Muscle of leg (tissue), 16 donors: ENCODE measurements at places on chromosomes 4 and X. TPM values are rescaled to one million over a fixed set of nuclear protein-coding genes. Genes with fewer than 3 reads are reported as not detected.

AKAP14 gene
- polyA plus RNA-seq, result not detected

NR3C2 gene
- 14.7 TPM for polyA plus RNA-seq

ACSL1 gene
- 32.8 TPM for polyA plus RNA-seq

EPGN gene
- polyA plus RNA-seq, result 0.21 TPM

MND1 gene
- 8.3 TPM for polyA plus RNA-seq

DNA sequence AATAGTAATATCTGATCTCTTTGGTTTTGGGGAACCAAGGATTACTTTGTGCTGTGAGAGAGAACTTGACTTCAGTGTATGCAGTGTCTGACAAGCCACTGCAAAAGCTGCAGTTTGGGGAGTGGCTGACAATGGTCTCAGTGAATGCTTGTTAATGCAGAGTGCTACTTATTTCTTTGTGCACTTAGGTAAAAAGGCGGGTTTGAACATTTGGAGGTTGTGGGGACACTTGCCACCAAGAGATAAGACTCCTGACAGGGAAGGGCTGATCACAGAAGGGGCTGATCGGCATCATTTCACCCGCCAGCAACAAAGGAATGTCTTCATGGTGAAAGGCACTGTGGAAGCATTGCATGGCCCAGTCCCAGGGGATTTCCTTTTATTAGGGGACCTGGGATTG lies 28.6 kb upstream of the USP46 start:
- DNase-seq, result no peak

DNA sequence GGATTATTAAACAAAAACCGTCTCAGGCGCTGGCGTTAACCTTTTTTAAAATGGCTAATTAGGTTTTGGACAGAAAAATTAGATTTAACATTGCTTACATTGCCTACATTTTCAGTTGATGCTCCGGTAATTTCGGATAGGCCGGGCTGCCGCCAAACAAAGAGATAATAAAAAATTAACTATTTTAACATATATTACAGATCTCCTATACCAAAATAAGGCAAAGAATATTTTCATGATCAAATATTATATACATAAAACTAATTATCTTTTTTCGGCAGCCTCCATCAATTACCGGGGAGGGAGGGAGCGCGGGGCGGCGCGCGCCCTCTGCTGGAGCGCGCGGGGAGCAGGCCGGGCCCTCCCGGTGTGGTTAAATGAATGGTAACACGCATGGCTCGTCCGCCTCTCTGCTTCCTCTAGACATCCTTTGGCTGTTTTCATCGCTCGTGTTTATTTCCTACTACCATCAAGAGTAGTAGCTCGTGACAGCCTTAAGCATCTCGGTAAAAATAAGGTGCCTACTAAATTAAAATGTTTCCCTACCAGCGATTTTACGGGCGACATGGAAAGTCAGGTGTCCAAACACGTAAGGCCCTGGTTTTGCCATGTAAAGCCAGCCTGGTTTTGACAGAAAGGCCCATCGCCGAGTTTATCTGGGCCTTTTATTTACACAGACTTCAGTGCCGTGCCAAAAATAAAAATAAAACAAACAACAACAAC lies 52.4 kb upstream of the TMEM33 start:
- peak; percentile 37 for DNase-seq

DNA sequence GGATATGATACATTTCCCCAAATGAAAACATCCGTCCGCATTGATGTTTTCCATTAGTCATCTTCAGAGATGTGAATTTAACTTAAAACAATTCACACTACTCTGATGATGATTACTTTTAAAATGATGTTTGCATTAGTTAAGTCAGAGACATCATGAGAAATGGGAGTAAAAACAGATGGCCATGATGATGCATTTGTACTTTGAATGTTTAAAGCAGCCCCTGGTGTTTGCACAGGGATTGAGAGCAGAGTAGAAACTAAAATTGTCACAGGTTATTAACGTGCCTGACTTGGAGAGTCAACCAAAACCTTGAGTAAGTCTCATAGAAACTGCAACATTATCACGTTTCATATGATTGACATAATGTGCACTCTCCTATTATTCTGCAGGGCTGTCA lies 117.2 kb downstream of the CFAP299 start:
- DNase-seq, result peak; percentile 17

DNA sequence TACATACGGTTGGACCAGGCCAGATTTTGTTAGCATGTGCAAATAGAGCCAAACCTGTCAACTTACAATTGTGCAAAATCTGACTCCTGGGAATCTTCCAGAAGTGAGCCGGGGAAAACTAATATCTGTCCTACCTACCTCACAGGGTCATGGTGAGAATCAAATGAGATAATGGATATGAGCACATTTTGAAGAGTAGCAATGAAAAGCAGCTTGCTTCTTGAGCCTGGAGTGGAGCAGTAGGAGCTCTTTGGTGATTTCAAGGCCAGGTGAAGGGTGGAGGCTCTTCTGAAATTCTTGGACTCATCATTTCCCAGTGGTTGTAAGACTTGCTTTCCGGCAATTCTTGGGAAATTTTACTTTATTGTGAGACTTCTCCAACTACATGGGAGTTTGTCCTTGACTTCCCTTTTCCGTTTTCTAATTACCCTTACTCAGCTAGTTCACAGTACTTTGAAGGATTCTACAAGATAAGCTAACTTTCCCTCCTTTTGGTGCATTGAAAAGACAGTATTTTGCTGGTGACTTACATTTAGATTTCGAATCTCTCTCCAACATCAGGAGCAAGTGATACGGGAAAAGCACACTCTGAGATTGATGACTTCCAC lies 12.2 kb downstream of the PLAC1 start:
- peak; percentile 83 for DNase-seq

- DNase-seq, result no peak
These were observed 260.5 kb upstream of the DDX53 start for GRCh38 chrX:22739276-22739675.

DNA sequence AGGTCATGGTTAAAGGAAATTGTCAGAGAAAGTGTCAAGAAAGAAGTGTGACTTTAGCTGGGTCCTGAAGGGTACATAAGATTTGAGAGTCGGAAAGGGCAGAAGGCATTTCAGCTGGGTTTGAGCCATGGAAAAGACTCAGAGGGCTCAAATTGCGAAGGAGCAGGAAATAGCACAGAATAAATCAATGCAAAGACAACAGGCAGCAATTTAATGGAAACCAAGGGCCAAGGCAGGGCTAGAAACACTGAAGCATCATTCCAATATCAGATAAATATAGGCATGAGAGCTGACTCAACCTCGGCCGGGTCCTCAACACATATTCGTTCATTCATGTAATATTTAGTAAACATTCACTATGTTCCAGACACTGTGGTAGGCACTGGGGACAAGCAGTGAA lies 3.6 kb upstream of the FMR1 start:
- DNase-seq, result no peak

DNA sequence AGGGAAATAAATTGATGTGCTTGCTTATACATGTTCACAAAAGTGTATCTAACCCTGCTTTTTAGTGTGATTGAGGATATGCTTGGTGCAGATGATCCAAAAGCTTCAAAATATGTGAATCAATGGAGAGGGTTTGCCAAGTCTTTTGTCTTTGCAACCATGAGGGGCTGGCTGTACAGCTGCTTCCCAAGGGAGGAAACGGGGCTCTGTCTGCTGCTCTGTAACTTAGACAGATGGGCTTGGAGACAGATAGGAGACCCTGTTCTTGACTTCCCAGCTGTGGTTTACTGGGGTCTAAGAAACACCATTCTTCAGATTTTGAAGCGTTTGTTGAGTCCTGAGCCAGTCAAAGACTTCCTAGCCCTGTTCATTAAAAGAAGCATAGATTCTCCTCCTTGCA lies 152.3 kb downstream of the DCLK2 start:
- DNase-seq, result no peak

DNA sequence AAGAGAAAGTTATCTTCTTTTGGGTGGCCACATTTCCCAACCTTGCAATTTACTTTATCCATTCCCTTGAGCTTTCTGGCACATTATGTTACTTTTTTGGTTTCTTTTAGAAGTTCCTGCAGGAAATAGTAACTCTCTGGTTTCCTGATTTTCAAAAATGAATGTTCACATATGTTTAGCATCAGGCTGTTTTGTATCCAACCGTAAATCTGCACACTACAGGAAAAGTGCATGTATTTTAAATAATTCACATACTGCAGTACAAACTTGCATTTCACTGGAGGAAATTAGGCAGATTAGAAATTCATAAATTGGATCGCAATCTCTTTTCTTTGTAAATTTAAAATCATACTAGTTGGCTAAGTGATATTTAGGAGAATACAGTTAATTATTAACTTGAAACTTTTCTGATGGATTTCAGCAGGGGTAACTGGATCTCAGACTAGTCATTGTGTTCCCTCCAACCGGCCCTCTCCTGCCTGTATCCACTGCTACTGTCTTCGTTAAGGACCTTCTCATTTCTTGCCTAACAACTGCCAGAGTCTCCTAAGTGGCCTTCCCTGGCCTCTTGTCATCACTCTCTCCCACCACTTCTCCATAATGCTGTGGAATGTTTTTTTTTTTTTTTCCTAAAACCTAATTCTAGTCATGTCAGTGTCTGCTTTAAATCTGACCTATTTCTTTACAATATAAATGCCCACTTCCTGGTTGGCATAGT lies 137.2 kb downstream of the UNC5C start:
- DNase-seq, result peak; percentile 68

GRCh38 chr4:168651374-168651773 lies 154.5 kb downstream of the PALLD start:
- DNase-seq, result no peak

DNA sequence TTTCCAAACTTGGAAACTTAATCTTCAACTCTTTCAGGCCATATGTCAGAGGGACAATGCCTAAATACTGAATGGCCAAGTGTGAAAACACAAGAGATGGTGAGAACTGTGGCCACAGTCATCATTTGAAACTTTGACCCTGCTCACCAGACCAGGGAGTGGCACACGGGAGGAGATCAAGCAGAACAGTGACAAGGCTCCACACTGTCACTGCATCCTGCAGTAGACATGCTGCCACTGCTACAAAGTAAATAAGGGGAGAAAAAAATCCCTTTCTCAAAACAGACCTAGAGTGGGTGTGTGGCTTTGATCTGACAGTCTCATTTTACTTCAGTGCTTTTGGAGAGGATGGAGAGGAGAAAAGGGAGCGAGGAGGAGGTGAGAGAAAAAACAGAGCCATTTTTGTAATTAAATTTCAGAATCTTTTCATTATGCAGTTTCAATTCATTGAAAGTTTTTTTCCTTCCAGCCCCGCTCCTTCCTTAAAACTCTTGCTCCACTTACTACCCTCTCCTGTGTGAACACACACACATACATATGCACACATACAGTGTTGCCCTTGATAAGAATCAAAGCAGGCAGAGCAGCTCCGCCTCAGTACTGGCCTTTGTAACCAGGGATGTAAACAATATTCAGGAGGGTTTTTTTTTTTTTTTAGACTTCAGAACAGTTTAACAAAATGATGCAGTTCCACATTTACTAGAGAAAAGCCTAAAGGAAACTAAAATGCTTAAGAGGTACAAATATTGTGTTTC lies 34.4 kb downstream of the NEXMIF start:
- no peak for DNase-seq

GRCh38 chrX:135572436-135572835 lies 52.0 kb downstream of the INTS6L start:
- no peak for DNase-seq

GRCh38 chr4:154489558-154490233 lies 1.9 kb downstream of the DCHS2 start:
- peak; percentile 56 for DNase-seq

DNA sequence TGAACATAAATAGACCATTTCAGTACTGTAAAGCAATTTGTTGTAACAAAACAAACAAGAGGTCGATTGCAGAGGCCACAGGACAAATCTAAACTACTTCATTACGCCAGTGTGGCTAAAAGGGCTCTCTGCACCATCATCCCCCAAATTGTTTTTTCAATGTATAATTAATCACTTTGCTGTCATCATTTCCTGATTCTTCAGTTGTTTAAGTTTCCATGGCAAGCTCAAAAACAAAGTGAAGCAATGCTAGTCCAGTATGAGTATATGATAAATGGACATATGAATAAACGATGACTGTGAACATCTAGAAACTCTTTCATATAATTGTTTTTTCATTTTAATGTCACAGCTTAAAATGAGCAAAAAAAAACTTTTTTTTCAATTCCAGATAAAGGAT lies 235.4 kb upstream of the FGF13 start:
- no peak for DNase-seq

- no peak for DNase-seq
These were observed 24.5 kb upstream of the UGT2B11 start for GRCh38 chr4:69239092-69239491.

- DNase-seq, result no peak
These were observed 38.1 kb downstream of the GPR174 start for GRCh38 chrX:79182616-79183015.

DNA sequence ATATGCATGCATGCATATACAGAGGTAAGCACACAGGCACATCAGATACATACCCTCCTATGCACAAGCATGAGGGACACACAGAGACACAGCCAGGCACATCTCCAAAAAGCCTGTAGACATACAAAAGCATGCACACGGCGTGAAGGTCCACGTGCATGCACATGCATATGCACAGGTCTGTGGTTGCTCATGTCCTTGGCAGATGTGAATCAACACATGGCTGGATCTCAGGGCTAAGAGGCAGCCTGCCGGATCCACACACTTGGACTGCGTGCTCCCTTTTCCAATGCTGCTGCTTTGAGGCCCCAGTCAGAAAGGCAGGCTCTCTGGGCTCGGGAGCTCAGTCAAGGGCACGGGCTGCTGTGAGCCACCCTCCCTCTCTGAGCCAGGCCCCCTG lies 3.6 kb downstream of the STARD8 start:
- DNase-seq, result peak; percentile 46

DNA sequence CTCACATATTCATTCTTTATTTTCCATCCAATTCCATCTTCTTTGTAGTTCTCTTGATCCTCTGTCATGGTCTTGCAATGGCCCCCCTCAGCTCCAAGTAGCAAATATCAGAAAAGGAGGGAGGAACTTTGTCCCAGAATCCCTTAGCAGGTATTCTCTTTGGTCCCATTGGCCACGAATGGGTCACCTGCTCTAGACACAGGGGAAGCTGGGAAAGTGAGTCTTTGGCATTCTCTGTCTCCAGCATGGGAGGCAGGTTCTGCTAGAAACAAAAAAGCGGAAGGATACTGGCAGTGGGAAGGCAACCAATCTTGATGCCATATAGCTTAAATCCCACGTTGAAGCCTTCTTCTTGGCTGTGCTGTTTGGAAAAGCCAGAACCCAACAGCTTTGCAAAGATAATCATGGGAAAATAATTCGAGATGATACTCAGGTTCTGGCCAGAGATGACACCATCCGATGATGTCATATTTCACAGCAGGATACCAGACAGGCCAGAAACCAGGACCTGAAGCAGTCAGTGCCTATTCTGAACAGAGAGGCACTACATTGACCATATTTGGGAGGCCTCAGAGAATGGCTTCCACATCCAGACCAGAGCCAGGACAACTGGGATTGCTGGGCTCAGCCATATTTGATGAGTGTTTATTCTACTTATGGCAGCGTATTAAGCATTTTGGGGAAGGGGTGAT lies 110.4 kb upstream of the ATXN3L start:
- no peak for DNase-seq

- DNase-seq, result no peak
These were observed 38.4 kb downstream of the GRSF1 start for GRCh38 chr4:70801265-70801809.

- no peak for DNase-seq
These were observed 247.6 kb upstream of the RPS6KA3 start for GRCh38 chrX:20514358-20514757.
